ENCODE measurements at places on chromosomes 7 and 10. TPM values are rescaled to one million over a fixed set of nuclear protein-coding genes. Genes with fewer than 3 reads are reported as not detected.

The CDHR3 gene
- 8.5 TPM for polyA plus RNA-seq

The GPR15LG gene
- not detected for polyA plus RNA-seq

DNA sequence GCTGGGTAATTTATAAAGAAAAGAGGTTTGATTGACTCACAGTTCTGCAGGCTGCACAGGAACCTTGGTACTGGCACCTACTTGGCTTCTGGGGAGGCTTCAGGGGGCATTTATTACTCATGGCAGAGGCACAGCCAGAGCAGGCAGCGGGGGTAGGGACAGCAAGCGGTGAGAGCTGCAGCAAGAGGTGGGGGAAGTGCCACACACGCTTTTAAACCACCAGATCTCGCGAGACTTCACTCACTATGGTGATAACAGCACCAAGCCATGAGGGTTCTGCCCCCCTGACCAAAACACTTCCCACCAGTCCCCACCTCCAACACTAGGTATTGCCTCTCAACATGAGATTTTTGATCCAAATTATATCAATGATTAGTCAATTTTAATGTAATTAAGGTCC is 24.1 kb upstream of the MAT1A start:
- H3K27me3 ChIP-seq: no peaks in the 10 kb centered on the region
- no peak overlapping the region for H3K4me3 ChIP-seq
- H3K4me1 ChIP-seq: no peaks in the 10 kb centered on the region
- no peaks in the 10 kb centered on the region for H3K36me3 ChIP-seq
- H3K27ac ChIP-seq: no peak overlapping the region

DNA sequence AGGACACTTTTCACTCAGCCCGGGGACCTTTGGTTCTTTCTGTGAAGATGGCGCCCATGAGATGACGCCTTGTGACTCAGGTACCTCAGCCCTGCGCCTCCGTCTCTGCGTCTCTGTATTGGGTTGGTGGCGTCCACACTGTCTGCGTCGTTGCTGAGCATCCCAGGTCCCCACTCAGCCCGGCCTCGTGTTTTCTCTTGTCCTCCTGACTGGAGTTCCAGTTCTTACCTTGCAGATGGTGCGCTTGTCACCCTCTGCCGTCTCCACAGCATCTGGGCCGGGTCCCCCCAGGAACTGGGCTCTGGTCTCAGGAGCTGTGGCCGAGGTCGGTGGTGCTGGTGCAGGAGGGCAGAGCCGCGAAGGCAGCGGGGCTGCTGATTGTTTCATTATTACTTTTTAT is 150.4 kb downstream of the WDR37 start:
- no peak for DNase-seq
- no peak overlapping the region for H3K4me3 ChIP-seq
- no peaks in the 10 kb centered on the region for H3K27me3 ChIP-seq
- H3K36me3 ChIP-seq: no peaks in the 10 kb centered on the region

DNA sequence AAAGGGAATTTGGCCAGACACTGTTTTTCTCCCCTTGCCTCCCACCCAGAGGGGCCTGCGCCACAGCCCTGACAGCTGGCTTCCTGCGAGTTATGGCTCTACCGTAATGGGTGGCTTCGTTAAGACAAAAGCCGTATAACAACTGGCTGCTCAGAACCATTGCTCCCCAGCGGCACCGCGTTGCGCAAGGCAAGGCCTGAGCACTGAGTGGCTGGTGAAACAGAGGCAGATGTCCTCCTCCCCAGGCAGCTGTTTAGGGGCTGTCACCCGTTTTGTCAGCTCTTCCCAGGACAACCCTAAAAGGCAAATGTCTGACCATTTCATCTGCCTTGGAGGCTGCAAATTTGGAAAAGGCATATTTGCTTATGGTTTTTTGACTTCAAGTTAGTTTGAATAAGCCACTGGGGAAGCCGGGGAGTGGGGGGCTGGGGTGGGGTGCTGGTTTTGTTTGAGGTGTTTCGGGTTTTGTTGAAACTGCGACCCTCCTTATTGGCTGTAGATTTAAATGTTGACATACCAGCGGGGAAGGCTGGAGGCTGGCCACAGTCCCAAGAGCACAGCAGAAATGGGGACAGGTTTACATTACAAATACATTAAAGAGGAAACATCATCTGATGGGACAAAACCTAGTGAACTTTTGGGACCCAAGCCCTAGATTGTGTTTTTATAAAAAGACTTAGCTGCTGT is 681 bp upstream of the SPOCK2 start:
- H3K4me1 ChIP-seq: peaks cover 47% of the 10 kb centered on the region
- peak overlapping the region; percentile 86 for H3K4me3 ChIP-seq
- DNase-seq: peak; percentile 53

DNA sequence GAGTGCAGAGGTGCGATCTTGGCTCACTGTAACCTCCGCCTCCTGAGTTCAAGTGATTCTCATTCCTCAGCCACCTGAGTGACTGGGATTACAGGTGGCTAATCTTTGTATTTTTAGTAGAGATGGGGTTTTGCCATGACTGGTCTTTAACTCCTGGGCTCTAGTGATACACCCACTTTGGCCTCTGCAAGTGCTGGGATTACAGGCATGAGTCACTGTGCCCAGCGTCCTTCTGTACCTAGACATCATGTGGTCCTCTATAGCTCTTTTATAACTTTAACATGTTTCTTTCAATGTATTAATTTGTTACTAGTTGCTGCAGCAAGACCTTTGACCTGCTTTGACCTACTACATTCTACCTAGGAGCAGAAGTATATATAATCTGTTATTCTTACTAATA is 38.7 kb upstream of the BICC1 start:
- H3K4me3 ChIP-seq: no peak overlapping the region
- H3K4me1 ChIP-seq: no peaks in the 10 kb centered on the region
- H3K27me3 ChIP-seq: no peaks in the 10 kb centered on the region
- no peak for DNase-seq

- no peak overlapping the region for H3K4me3 ChIP-seq
- H3K36me3 ChIP-seq: peaks cover 4% of the 10 kb centered on the region
- no peaks in the 10 kb centered on the region for H3K27me3 ChIP-seq
- DNase-seq: no peak
These were observed 50.2 kb downstream of the ABI1 start for GRCh38 chr10:26810435-26811026.

DNA sequence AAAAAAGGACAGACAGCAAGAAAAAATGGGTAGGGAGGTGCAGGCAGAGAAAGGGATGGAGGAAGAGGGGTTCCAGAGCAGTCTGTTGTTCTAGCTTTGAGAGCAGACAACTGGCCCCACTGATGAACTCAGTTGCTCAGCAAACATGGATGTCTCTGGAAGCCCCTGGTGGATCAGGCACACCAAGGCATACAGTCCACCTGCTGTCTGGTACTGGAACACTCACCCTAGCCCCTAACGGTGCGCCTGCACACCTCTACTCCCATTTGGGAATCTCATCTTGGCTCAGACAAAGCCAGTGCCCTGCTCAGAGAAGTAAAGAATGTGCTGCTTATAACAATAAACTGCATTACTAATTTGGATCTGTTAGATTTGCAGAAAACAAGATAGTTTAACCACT is 7.7 kb downstream of the MACROH2A2 start:
- H3K27me3 ChIP-seq: peaks cover 9% of the 10 kb centered on the region
- H3K4me1 ChIP-seq: no peaks in the 10 kb centered on the region
- no peaks in the 10 kb centered on the region for H3K36me3 ChIP-seq
- H3K27ac ChIP-seq: no peak overlapping the region
